Stimulated activated CD4-positive, alpha-beta T cell treated with anti-CD3 and anti-CD28 coated beads, Interleukin-15, amount 100 ng/mL, for 1 hour (primary cell): ENCODE measurements at places on chromosomes 3 and 15.

GRCh38 chr3:184908859-184909258, 96.9 kb downstream of the VPS8 start:
- no peak for DNase-seq

DNA sequence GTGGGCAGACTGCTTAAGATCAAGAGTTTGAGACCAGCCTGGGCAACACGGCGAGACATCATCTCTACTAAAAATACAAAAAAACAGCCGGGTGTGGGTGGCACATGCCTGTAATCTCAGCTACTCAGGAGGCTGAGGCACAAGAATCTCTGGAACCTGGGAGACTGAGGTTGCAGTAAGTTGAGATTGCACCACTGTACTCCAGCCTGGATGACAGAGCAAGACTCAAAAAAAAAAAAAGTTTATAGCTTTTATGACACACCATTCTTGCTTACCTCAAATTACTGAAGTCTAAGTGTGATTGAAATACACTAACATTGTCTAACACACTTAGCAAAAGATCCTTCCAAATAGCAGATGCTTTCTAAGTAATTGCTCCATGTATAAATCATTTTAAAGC, 207.6 kb downstream of the STAG1 start:
- DNase-seq: no peak

DNA sequence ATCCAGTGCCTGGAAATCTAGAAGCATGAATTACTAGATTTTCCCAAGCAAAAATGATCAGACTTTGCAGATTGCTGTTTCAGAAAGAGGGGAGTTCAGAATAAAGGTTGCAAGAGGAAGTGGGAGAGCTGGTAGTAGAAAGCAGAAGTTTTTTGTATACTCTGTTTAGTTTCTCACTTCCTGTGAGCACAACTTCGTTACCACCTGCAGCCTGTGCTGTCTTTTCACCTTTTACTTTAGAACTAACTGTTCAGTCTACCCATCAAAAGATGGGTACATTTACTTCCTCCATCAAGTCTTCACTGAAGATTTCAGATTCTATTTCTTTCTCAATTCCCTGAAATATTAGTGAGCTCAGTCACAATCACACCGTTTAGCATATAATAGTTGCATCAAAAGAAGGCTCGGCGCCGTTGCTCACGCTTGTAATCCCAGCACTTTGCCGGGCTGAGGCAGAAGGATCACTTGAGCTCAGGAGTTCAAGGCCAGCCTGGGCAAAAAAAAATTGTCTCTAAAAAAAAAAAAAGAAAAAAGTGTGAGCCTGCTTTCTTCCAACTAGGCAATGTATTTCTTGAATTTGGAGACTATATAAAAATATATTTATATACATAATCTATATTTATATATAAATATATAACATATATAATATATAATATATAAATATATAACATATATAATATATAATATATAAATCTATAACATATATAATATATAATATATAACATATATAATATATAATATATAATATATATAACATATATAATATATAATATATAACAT, 1.8 kb upstream of the CEP97 start:
- no peak for DNase-seq

GRCh38 chr3:39146083-39146501, 7.3 kb downstream of the CSRNP1 start:
- DNase-seq: no peak

- DNase-seq: no peak
Observed at GRCh38 chr15:72827226-72827625, 43.7 kb upstream of the ADPGK start.

DNA sequence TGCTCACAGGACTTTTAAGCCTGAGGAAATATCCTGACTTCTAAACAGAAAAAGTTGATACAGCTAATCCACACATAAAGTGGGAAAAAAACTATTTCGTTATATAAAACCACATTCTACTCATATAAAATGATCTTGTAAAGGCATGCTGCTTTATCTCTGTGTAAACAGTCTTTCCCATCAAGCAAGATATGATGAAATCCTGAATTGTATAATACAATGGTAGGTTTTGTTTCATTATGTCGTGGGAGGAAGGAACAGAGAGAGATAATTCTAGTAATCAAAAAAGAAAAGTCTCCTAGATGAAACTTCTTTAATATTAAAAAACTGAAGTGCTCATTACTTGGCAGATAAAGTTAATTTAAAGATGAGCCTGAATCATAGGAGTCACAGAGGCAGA, 92.6 kb upstream of the SNTN start:
- no peak for DNase-seq

DNA sequence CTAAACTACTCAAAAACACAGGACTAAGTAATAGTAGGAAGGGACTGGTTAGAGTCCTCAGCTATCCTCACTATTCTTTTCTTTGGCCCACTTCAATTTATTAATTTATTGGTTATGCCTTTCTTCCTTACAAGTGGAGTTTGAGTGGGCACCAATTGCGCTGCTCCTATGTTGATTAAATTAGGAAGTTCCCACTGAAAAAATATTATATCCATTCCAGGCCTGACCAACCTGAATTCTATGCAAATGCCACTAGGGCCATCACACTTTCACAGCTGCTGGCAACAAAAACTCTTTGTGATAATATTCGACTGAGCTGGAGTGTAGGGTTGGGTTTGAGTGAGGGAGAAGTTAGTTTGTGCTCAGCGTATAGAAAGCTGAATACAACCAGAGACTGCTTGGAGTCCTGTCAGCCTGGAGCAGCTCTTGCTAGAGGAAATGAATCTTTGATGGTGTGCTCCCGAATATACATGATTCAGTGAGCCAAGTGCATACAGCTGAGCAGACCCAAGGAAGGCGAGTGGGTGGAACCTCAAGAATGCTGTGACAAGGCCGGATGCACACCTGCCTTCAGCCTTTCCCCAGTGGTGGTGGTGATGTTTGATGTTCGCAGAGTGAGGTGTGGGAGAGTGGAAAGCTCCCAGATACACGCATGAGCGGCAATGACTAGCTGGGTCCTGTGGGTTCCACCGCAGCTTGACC, 1.5 kb downstream of the ARHGEF3 start:
- peak; percentile 40 for DNase-seq

DNA sequence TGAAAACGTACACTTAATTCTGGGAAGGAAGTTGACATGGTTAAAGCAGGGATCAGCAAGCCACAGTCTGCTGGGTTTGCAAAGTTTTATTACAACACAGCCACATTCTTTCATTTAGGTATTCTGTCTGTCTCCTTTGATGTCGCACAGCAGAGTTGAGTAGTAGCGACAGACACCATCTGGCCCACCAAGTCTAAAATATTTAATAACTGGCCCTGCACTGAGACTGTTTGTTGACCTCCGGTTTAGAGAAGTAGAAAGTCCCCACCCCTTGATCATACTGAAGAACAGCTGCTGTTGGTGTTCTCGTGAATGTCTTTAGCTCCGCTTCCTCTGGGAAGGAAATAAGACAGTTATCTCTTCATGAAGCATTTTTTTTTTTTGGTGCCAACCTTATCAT, 66.2 kb downstream of the MCTP2 start:
- DNase-seq: no peak

DNA sequence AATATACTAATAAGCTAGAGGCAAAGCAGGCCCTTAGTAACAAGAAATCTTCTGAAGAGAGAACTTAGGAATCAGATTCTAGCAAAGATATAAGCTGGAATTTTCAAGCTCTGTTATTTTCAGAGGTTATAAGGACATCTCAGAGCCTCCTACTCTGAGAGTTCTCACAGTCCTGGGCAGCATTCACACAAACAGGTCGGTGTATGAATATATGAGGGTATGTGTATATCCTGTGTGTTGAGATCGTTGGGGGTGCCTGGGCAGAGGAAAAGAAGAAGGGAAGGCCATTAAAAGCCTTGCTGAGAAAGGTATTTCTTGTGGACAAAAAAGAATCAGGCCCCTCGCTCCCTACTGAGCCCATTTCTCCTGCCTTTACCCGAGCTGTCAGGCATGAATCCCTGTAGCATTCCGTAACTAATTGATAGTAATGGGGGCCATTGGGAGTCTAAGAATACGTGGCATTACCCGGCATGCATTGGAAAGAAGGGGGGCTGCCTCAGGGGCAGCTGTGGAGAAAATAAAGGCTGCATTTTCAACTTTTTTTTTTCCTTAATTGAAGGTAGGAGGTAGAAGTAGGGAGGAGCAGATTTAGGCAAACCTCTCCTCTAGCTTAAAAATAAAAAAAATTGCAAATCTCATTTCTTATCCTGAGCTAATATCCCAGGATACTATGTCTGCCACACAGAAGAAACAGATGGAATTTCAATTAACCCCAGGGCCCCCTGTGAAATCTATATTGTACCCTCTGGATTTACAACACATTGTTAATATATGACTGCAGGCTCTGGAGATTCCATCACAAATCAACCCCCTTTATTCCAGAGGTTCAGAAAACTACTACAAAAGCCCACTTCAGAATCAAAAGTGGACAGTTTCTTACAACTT, 103.8 kb downstream of the GTPBP8 start:
- DNase-seq: no peak

GRCh38 chr3:147903026-147903425, 493.9 kb downstream of the ZIC1 start:
- no peak for DNase-seq

- no peak for DNase-seq
Observed at GRCh38 chr3:76991165-76991564, 48.7 kb upstream of the ROBO2 start.

GRCh38 chr3:113532698-113533533, 561 bp downstream of the SIDT1 start:
- DNase-seq: peak; percentile 26

- no peak for DNase-seq
Observed at GRCh38 chr15:83100097-83100646, 7.3 kb upstream of the TM6SF1 start.

DNA sequence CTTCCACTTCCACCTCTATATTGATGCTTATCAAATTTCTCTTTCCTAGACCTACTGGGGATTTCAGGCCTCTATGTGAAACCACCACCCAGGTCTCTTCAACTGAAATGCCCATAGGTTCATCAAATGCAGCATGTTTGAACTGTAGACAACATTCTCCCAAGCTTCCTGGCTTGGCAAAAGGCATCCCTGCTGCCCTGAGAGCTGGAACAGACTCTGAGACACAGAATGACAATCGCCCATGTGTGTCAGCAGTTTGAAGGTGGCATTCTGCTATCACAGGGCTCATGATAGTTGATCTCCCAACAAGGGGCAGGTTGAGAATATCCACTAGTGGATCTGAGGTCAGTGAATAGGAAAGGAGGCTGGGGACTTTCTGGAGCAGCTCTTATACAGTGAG, 200.7 kb downstream of the RPLP1 start:
- DNase-seq: no peak

DNA sequence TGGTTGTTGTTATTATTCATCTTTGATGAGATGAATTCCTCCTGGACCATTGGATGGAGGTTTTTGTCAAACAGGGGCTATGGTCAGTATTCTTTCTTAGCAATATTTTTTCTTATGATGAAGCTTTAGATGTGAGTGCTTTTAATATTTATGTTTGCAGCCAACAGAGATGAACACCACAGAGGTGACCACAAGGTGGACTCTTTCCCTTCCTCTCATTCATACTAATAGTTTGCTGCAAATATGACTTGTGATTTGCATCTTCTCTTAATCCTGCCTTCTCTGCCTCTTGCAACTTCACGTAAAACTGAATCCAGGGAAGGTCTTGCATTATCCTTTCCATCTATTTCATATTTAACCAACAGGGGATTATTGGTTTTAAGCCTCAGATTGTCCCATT, 473.1 kb upstream of the UBE2E2 start:
- no peak for DNase-seq

DNA sequence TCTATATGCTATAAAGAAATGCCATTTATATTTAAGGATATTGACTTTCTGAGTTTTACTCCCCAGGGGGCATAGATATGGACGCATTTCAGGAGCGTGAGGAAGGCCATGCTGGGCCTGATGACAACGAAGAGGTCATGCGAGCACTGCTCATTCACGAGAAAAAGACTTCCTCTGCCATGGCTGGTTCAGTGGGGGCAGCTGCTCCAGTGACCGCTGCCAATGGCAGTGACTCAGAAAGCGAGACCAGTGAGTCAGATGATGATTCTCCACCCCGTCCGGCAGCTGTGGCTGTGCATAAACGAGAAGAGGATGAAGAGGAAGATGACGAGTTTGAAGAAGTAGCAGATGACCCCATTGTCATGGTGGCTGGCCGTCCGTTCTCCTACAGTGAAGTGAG, 38.4 kb downstream of the GTF2E1 start:
- no peak for DNase-seq

GRCh38 chr3:171556148-171556547, 95.9 kb upstream of the TNIK start:
- no peak for DNase-seq

- DNase-seq: no peak
Observed at GRCh38 chr15:68633231-68634121, 54.7 kb downstream of the CORO2B start.

- DNase-seq: no peak
Observed at GRCh38 chr3:106309274-106309673, 440.5 kb upstream of the CBLB start.

- DNase-seq: no peak
Observed at GRCh38 chr3:117306299-117306698, 596.7 kb downstream of the TUSC7 start.
